ENCODE measurements at places on chromosomes 2 and 18. TPM values are rescaled to one million over a fixed set of nuclear protein-coding genes. Genes with fewer than 3 reads are reported as not detected.
A peak's percentile ranks its signal among the peaks of the same experiment; 100 is the strongest.

DNA sequence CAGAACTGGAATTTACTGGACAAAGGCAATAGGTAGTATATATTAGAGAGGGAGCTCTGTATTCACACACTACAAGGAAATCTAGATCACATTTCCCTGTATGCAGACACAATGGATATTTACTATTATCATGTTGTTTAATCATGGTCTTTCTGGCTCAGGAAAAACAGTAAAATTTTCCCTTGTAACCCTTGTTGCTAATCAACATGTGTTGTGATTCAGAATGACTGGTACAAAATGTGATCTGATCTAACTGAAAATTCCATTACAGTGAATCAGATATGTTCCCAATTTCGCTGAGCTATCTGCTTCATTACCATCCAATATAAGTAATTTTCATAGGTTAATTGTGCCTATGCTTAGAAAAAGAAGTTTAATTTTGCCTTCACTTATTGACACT, 1109.7 kb downstream of the LRP1B start:
- no peaks in the 10 kb centered on the region for H3K4me1 ChIP-seq
- no peak overlapping the region for H3K4me3 ChIP-seq

- no peaks in the 10 kb centered on the region for H3K4me1 ChIP-seq
- no peak overlapping the region for H3K27ac ChIP-seq
- DNase-seq, result no peak
Measured at GRCh38 chr2:128593879-128594650, 275.4 kb upstream of the HS6ST1 start.

DNA sequence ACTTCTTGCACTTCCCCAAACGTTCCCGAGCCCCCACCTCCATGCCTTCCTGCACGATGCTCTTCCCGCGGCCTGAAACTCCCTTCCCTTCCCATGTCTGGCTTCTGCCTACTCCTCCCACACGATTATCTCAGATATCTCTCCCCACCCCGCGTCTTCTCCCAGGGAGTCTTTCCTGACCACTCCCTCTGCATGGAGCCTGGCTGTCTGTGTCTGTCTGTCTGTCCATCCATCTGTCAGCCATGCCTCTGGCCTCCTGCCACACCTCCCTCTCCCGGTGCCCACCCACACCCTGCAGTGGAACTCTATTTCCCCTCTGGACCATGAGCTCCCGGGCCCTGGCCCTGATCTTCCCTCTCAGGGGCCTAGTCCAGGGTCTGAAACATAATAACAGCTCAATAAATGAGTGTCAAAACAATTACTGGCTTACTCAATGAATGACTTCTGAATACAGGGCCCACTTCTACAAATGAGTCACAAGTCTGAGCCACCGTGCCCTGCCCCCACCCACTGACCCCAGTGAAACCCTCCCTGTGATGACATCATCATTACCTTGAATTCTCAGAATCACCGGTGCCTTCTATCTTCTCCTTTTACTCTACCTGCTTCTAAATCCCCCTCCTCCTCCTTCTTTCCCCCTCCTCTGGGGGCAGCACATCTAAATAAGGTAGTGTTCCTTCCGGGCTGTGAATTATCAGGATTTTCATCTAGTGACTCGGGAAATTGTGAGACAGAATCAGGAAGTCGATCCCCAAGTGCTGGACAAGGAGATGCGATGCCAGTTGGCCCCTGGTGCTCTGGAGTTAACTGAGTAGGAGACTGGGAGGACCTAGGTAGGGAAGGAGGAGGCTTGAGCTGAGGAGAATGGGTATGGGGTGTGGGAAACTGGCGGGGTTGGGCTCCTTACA, 46.1 kb upstream of the PLB1 start:
- no peaks in the 10 kb centered on the region for H3K4me1 ChIP-seq
- DNase-seq, result no peak
- H3K27ac ChIP-seq, result no peak overlapping the region
- no peaks in the 10 kb centered on the region for H3K36me3 ChIP-seq
- no peak overlapping the region for H3K4me3 ChIP-seq
- no peaks in the 10 kb centered on the region for H3K27me3 ChIP-seq

DNA sequence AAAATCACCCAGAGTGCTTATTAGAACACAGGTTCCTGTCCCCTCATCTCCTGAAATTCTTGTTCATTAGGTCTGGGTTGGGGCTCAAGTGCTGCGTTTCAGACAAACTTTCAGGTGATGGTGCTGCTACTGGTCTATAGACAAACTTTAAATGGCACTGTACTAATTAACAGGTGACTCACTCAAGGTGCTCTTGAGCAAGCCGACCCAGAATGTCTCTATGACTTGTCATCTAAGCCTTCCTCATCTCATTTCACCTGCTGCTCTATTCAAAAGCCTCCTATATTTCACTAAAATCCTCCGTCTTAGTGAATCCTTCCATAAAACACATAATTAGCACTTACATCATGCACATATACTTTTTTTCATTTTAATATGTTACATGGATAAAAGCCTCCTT, 29.9 kb upstream of the STK39 start:
- no peaks in the 10 kb centered on the region for H3K27me3 ChIP-seq
- no peak overlapping the region for H3K27ac ChIP-seq
- DNase-seq, result no peak
- no peak overlapping the region for H3K4me3 ChIP-seq
- H3K4me1 ChIP-seq, result no peaks in the 10 kb centered on the region
- H3K36me3 ChIP-seq, result no peaks in the 10 kb centered on the region

GRCh38 chr2:213034585-213034984, 116.8 kb downstream of the IKZF2 start:
- H3K36me3 ChIP-seq, result no peaks in the 10 kb centered on the region
- H3K4me1 ChIP-seq, result no peaks in the 10 kb centered on the region
- no peak overlapping the region for H3K27ac ChIP-seq
- H3K4me3 ChIP-seq, result no peak overlapping the region

PUS10 gene
- total RNA-seq, result 7.8 TPM

- no peak for DNase-seq
- H3K4me3 ChIP-seq, result no peak overlapping the region
- no peaks in the 10 kb centered on the region for H3K4me1 ChIP-seq
- no peaks in the 10 kb centered on the region for H3K27me3 ChIP-seq
Measured at GRCh38 chr2:37412231-37412630, 67.8 kb downstream of the QPCT start.

GRCh38 chr2:174774886-174775285, 10.6 kb upstream of the CHRNA1 start:
- H3K4me3 ChIP-seq, result no peak overlapping the region
- peaks cover 3% of the 10 kb centered on the region for H3K4me1 ChIP-seq
- H3K27me3 ChIP-seq, result no peaks in the 10 kb centered on the region

- peaks cover 3% of the 10 kb centered on the region for H3K4me1 ChIP-seq
- H3K27me3 ChIP-seq, result no peaks in the 10 kb centered on the region
- no peak overlapping the region for H3K4me3 ChIP-seq
- H3K36me3 ChIP-seq, result no peaks in the 10 kb centered on the region
- no peak overlapping the region for H3K27ac ChIP-seq
- no peak for DNase-seq
Measured at GRCh38 chr2:67232936-67233335, 164.2 kb upstream of the ETAA1 start.

RAPGEF4 gene
- total RNA-seq, result 8.3 TPM

DNA sequence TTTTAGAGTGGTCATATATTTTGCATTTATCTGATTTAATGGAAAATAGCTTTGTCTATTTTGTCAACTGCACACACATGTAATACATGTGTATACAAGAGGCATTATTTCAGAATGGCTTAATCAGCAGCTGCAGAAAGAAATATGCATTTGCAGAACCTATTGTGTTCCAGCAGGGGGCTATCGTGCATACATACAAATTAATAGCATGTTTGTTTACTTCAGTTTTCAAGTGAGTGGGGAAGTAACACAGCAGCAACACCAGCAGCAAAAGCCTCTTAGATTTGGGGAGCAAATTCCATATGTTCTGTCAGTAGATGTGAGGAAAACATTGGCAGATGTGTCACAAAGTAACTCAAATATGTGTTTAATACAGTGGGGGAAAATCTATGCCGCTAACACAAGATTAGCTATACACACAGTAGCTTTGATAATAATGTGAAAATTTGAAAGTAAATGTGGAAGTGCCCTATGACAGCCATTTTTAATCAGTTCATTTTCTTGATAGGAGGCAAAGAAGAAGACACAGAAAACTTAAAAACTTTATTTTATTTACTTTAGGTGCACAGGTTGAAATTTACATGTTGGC, 218.1 kb downstream of the WDR7 start:
- no peaks in the 10 kb centered on the region for H3K27me3 ChIP-seq
- no peak overlapping the region for H3K4me3 ChIP-seq
- no peak overlapping the region for H3K27ac ChIP-seq
- H3K36me3 ChIP-seq, result no peaks in the 10 kb centered on the region
- no peaks in the 10 kb centered on the region for H3K4me1 ChIP-seq
- DNase-seq, result no peak

GRCh38 chr2:170501421-170502043, 213.6 kb upstream of the SP5 start:
- H3K36me3 ChIP-seq, result no peaks in the 10 kb centered on the region
- H3K4me1 ChIP-seq, result no peaks in the 10 kb centered on the region
- H3K27me3 ChIP-seq, result no peaks in the 10 kb centered on the region
- DNase-seq, result no peak
- H3K27ac ChIP-seq, result no peak overlapping the region

TEKT4 gene
- total RNA-seq, result not detected

DNA sequence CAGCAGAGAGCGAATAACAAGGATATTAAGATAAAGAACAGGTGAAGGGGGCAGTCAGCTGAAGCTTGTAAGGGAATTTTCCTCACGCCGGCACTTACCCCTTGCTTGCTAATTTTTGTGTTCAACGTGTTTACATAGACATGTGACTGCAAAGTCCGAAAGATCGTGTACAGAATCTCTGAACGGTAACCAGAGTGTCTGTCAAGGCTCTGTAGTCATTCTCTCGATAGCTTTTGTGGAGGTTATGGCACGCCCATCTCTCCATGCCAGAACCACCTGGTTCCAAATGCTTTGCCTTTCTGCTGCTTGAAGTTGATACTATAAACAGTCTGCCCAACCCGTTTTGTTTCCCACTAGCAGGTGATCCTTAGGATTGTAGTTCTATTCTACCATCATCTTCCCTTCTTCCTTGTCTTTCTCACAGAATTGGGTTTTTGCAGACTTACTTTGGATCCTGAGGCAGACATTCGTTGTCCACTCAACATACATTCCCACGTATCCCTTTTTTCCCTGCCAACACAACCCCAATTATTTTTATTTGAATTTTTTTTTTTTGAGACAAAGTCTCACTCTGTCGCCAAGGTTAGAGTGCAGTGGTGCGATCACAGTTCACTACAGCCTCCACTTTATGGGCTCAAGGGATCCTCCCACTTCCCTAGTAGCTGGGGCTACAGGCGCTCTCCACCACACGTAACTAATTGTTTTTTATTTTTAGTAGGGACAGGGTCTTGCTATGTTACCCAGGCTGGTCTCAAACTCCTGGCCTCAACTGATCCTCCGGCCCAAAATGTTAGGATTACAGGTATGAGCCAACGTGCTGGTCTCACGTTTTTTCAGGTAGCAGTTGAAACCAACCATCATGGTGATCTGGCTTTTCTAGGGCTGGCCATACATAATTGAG, 1.3 kb upstream of the USP34 start:
- no peaks in the 10 kb centered on the region for H3K27me3 ChIP-seq
- peak overlapping the region; percentile 57 for H3K4me3 ChIP-seq
- peaks cover 11% of the 10 kb centered on the region for H3K4me1 ChIP-seq
- DNase-seq, result no peak
- no peaks in the 10 kb centered on the region for H3K36me3 ChIP-seq
- peak overlapping the region; percentile 97 for H3K27ac ChIP-seq

Data from ovary (tissue), 10 donors.